ENCODE measurements at places on chromosomes 1 and 21. TPM values are rescaled to one million over a fixed set of nuclear protein-coding genes. Genes with fewer than 3 reads are reported as not detected.

DNA sequence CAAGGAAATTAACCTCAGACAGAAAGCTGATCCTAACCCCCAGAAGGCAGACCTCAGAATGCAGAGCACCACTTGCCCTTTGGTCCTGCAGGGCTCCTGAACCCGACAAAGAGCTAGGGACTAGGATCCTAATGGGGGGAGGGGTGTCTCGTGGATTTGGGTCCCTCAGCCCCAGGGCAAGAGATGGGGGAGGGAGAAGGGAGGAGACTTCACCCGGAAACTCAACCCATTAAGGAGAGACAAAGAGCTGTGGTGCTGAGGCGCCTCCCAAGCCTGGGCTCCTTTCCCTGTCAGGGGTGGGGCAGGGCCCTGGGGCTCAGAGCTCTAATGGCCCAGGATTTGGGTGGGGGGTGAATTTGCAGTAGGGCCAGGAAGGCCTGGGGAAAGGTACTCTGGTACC is 2.9 kb downstream of the NECTIN4 start:
- no peak for DNase-seq

- no peak for DNase-seq
These were observed 1.8 kb upstream of the IL10 start for GRCh38 chr1:206774093-206774492.

DNA sequence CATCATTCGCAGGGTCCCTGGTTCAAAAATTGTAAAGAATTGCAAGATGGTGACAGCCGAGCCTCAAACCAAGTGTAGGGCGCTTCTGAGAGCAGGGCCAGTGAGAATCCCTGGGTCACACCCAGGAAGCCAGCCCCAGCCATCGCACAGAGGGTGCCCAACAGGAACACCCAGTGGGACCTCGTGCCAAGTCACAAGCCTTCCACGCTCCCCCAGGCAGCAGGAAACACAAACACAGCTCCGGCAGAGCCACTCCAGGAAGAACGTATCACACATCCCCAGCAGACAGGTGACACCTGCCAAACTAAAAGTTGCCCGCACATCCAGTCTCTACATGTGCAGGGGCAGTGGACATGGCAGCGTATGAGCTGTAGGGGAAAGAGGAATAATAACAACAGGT is 20.2 kb downstream of the DHRS3 start:
- DNase-seq, result peak; percentile 68

DNA sequence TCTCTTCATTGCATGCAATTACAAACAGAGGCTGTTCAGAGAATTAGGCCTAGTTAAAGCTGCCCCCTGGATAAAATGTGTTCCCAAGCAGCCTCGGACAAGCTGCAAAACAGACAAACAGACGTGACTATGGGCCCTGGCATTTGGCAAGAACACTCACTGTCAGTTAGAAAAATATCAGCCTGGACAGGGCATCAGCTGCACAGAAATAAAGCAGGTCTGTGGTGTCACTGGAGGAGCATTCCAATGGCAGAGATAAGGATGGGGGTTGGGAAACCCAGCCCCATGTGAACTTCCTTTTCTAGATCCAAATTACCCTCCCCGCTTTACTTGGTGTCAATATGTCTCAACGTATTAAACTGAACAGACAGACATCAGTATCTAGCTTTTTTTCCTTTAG is 177.1 kb downstream of the GPATCH2 start:
- DNase-seq, result no peak

- DNase-seq, result no peak
These were observed 4.5 kb upstream of the ANKRD13C start for GRCh38 chr1:70358921-70359564.

DNA sequence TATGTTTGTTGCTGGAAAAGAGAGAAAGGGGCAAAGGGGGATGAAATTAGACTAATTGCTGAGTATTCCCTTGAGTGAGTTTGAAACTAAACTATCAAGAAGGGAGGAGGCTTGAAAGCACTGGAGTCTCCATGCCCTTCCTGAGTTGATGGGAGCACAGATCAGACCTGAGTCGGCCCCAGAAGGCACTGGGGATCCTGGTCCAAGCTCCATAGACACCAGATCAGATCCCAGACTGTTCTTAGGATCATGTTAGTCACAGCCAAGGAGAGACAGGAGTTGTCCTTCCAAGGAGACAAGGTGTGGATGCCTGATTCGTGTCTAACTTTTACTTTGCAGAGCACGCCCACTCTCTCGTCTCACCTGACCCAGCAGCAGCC is 152.3 kb downstream of the NR5A2 start:
- no peak for DNase-seq

- DNase-seq, result no peak
These were observed 26.9 kb downstream of the KRTAP19-8 start for GRCh38 chr21:31011412-31011811.

DNA sequence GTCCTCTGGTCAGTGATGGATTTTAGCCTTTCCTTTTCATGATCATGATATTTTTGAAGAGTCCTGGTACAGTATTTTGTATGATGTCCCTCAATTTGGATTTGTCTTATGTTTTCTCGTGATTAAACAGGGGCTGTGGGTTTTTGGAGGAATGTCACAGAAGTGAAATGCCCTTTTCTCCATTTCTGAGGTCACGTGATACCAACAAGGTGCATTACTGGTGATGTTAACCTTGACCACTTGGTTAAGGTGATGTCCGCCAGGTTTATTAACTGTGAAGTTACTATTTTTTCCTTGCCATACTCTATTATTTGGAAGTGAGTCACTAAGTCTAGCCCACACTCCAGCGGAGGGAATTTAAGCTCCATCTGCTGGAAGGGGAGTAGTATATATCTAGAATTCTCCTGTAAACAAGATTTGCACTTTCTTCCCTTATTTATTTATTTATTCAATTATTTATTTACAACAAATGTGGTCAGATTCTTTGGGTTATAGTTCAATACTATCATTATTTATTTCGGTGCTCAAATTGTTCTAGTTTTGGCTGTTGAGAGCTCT is 123.4 kb downstream of the HIVEP3 start:
- no peak for DNase-seq

GRCh38 chr1:56191369-56191768 is 388.0 kb downstream of the PLPP3 start:
- no peak for DNase-seq

DNA sequence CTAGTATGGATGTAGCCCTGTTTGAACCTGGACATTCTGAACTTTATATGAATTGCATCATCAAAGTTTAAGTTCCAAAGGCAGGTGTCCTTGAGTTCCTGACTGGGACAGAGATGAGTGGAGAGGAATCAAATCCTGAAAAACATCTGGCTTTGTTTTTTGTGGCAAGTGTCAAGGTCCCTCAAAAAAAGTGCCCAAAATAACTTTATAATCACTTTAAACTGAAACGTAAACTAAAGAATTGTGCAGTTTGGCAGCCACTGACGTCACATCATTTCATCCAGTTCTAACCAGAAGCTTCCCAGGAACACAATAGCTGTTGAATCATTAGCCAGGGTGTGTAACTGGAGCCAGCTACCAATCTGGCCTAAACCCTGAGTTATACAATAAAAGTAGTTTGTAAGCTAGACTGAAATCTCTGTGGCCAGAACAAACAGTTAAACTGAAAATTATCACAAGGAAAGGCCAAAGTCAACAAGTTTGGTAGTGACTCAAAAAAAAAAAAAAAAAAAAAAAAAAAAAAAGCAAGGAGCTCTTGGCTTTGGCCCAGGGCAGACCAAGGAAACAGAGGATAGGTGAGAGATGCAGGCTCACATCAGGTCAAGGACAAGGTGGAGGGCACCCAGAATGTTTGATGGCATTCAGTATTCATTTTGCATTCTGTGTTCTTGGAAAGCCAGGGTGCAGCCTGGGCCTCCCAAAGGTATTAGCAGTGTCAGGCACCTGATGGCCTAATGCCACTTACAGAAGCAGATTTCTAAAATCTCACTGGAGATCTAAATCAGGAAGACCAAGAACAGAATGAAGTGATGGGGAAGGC is 74.3 kb downstream of the TNFSF18 start:
- peak; percentile 60 for DNase-seq

DNA sequence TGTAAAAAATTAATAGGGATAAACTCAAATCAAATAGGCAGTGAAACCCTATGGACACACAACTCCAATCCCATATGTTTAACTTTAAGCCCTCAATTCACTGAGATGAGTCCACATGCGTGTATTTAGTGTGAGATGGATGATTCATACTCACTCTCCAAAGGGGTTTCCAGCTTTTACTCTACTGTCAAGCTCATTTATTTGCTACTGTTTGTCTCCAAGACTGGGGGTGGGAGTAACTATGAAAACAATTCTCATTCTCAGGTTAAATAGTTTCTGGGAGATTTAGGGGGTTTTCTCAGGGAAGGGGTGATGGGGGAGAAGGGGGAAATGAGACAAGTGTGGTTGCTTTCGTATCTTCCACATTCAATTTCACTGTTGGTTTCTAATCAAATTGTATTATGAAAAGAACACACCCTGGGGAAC is 2.7 kb downstream of the RAB29 start:
- no peak for DNase-seq

DNA sequence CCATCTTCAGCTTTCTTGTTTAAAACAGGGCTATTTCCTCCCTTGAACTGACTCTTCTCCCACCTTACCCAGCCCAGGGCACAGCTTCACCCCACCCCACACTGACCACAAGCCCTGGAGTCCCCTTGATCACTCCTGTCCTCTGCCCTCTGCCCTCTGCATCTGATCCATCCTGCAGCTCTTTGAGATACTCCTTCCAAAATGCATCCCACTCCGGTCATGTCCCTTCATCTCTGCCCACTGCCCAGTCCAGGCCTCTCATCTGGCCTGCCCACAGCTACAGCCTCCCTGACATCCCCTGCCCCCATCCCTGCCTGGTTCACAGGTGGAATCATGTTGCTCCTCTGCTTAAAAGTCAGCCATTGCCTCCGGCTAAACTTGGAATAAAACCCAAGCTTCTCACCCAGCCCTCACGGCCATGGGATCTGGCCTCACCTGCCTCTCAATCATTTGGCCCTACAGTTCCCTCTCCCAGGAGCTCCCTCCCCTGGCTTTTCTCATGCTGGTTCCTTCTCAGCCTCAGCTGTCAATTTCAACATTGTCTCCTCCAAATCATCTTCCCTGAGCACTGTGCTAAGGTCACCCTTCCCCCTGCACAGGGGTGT is 202.0 kb downstream of the MATN1 start:
- DNase-seq, result no peak

DNA sequence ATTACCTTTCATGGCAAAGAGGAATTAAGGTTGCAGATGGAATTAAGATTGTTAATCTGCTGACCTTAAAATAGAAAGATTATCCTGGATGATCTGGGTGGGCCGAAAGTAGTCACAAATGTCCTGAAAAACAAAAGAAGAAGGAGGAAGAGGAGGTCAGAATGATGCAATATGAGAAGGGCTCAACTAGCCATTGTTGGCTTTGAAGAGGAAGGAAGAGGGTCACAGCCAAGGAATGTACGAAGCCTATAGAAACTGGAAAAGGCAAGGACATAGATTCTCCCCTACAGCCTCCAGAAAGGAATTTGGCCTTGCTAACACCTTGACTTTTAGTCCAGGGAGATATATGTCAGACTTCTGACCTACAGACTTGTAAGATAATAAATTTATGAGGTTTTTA is 39.4 kb upstream of the FMOD start:
- DNase-seq, result no peak

- DNase-seq, result no peak
These were observed 17.2 kb downstream of the LY9 start for GRCh38 chr1:160813215-160813614.

DNA sequence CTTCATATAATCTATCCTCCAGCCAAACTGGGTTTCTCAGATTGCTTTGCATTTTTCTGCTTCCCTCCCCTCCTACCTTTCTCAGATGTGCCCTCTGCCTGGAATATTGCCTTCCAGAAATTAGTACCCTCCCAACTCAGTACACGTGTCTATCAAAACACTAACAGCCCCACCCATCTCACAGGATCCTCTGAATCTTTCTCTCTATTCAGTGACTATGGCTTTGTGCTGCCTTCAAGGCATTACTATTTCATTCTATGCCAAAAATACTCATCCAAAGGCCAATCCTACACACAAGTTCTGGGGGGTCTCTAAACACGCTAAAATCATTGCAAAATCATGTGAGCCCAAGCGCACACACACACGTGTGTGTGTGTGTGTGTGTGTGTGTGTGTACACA is 58.4 kb downstream of the ZNF281 start:
- DNase-seq, result no peak

DNA sequence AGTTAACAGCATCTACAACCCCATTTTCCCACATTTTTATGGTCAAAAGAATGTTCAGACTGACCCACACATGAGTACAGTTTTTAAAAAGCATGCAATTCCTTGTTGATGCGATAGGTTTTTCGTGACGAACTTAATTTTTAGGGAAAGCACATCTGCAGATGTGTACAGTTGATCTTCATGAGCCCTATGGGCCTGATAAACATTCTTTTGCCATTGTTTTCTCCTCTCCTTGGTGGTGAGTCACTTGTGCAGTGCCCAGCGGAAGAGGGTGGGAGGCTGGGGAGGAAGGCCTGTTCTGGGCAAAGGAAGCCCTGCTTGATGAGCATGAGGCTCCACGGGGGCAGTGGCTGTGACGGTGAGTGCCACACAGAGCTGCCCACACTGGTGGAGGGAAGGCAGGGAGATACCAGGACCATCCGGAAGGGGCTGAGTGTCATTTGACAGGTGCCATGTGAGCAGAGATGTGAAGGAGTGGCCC is 5.3 kb downstream of the ARF1 start:
- no peak for DNase-seq

DNA sequence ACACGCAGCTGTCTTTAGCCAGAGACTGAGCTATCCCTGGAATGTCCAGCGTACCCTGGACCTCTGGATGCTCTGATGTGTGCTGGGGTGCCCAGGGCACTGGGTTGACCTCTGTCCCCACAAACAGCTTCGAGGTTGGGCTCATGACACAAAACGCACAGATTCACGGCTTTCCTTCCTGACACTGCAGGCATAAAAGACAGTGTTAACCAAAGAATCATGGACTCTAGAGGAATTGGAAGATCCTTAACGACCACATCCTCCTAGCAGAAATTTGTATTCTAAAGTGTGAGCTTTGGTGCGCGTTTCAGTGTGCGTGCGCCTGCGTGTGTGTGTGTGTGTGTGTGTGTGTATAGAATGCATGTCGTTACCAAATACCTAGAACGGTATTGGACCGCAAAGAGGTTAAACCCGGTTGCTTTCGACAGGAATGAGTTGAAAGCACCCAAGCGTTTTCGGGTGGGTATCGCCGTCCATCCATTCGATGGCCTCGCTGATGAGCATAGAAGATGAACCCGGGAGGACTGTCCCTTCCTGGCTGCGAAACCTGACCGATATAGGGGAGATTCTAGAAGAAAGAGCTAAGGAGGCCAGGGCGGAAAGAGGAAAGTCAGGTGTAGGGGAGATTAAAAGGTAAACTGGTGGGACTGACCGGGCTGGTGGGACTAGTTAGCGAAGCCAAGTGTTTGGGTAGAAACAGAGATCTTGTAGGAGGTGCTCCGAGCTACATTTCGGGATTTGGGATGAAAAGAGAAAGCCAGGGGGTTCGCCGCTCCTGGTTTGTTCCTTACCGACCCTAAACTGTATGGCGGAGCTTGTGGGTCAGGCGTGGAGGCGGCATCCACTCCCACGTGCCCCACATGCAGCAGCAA is 6.8 kb upstream of the LHX9 start:
- no peak for DNase-seq

UTP25 gene
- 4.8 TPM for total RNA-seq

AADACL4 gene
- not detected for total RNA-seq

LMOD1 gene
- total RNA-seq, result 9.4 TPM

RNF223 gene
- 3.4 TPM for total RNA-seq

OLFML2B gene
- total RNA-seq, result 1.1 TPM

FAM78B gene
- total RNA-seq, result 1.8 TPM

KISS1 gene
- total RNA-seq, result not detected

PODN gene
- 22.0 TPM for total RNA-seq

CHI3L2 gene
- total RNA-seq, result 1.2 TPM

FCN3 gene
- 0.76 TPM for total RNA-seq

SELE gene
- 0.21 TPM for total RNA-seq

ACTL8 gene
- total RNA-seq, result not detected

PCAT6 gene
- total RNA-seq, result 1.2 TPM

DNAJC6 gene
- total RNA-seq, result 2.7 TPM

NEGR1 gene
- 4.2 TPM for total RNA-seq
